Left colon (tissue), 2 donors: ENCODE measurements at places on chromosomes 12 and 14. TPM values are rescaled to one million over a fixed set of nuclear protein-coding genes. Genes with fewer than 3 reads are reported as not detected.

GRCh38 chr12:109244073-109244472 is 65.0 kb downstream of the FOXN4 start:
- no peak for DNase-seq

DNA sequence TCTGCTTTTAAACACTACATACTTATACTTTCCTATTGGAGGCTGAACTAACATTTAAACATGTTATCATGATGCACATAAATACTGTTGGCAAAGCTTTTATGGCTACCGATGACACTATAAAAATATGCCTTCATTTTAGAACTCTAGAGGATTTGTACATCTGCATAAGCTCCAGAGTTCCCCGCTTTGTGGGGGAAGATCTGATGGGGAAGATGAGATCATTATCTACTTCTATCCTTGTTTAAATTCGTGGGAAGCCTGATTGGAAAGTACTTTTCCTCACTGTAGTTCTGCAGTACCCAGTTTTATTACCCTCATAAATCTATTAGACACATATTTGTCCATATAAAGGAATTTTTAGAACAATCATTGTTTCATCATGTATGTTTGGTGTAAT is 299.6 kb upstream of the ATP2B1 start:
- DNase-seq: no peak

DNA sequence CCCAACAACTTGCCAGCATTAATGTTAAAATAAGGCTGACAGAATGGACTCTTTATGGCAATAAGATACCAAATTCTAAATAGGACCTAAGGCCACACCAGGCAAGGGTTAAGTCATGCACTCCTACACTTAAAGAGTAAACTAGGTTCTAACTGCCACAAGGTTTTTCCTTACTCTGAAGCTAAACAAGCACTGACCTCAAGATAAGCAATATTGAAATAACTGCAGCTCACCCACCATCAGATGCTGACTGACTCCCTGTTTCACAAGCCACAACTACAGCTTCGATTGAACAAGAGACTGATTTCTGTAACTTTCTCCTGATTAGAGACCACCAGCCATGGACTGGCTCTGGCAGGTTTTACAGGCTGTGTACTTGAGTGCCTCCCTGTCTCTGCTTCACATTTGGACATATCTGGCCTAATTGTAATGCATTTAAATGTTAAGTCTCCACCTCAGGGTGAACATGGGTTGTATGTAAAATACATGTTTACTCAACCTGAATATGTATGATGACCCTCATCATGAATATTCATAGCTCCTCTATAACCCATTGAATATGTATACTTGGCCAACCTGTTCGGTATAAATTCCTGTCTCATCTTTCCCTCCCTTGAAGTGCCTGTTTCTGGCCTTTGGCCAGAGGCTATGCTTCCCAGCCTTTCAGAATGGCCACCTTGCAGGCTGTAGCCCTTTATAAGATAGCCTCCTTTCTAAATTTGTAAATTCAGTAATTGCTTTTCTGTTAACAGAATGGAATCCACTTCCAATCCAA is 70.5 kb upstream of the DAAM1 start:
- DNase-seq: no peak

GRCh38 chr14:102591372-102591943 is 991 bp upstream of the RCOR1 start:
- peak; percentile 55 for DNase-seq

GRCh38 chr14:89215531-89215930 is 201.5 kb downstream of the FOXN3 start:
- DNase-seq: no peak

DNA sequence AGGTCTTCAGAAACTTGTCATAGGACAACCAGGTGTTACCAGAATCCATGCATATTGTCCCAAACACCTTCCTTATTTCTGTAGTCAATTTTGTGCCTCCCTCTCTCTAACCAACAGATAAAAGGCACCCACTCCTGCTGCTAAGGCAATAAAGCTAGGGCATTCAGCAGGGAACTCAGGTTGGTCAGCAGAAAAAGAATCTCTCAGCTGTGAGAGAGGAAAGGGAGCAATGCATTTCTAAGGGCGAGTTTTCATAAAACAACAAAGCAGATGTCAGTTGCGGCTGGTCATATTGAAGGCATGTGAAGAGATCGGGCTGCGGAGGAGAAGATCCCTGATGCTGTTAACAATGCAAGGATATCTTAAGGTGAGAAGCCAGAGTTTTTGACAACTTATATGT is 7.4 kb upstream of the POU6F1 start:
- no peak for DNase-seq

GRCh38 chr12:132559652-132560363 is 50.6 kb downstream of the LRCOL1 start:
- peak; percentile 66 for DNase-seq

Gene TMEM121
- 0.37 TPM for total RNA-seq

GRCh38 chr12:51335931-51336330 is 10.5 kb downstream of the CELA1 start:
- DNase-seq: no peak

DNA sequence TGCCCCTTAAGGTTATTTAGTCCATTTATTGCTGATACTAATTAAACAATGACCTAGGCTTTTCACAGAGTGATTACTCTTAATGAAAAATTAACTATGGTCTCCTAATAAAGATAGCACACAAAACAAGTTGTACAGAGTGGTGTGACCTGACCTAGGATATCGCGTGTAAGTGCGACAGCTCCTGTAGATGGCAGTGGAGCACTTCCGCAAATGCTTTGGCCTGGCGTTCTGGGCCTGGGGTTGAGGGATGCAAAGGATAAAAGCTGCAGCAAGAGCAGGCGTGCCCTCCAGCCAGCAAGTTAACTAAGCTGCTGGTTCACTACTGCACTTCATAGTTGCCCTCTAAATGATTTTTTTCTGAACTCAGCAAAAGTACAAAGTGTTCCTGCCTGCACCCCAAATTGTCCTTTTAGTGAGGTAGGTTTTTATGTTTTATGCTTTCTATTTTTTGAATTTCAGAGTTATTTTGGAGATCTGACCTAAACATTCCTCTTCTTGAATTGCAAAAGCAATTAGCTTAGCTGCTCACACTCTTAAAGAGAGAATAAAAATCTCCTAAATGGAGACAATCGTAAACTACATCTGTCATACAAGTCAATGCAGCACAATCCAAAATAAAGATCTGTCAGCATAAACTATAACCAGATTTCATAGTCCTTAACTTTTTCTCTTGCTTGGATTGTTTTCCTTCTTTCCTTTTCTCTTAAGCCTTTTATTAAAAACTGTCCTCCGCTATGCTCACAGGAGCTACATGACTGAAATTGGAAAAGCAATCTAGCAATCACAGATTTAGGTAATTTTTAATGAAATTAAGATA is 379.6 kb downstream of the LRIG3 start:
- DNase-seq: peak; percentile 62

Gene AQP6
- total RNA-seq: not detected

Gene ARHGDIB
- 38.5 TPM for total RNA-seq

Gene VRTN
- not detected for total RNA-seq

GRCh38 chr12:1117970-1118563 is 127.0 kb downstream of the ERC1 start:
- DNase-seq: peak; percentile 43

Gene HCAR2
- total RNA-seq: 0.49 TPM

DNA sequence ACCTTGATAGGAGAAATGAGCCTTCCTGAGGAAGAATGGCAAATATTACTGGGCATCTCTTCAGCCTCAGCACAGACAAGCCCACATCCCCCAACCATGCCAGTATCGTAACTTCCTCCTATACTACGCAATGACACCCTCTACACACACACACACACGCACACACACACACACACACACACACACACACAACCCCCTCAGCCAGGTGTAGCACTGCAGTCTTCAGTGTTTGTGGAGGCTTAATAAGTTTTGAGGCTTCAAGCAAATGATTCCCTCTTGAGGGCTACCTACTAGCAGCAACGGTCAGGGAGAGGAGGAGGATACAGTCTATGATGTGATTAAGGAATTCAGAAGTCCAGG is 1.6 kb downstream of the DGKA start:
- DNase-seq: peak; percentile 52

Gene BATF
- 0.67 TPM for total RNA-seq

DNA sequence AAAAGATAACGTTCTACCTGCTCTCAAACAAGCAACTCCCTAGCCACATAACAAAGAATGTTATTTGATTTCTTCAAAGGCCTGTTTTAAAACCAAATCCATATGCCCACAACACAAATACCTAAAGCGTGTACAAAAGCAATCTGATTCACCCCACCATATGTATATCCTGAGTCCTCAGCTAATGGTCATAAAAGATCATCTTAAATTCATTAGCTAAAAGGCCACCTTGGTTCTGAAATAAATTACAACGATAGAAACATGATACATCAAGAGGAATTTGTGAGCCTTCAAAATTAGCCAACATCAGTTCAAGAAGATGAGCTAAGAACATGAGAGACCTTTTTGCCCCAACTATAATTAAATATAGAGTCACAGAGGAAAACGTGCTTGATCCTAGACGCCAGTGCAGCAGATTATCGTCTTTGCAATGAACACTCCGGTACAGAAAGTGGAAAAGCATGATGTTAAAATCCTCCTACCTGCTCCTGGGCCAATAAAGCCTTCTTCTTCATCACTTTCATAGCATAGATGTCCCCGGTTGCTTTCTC is 20.0 kb downstream of the CIT start:
- DNase-seq: no peak

DNA sequence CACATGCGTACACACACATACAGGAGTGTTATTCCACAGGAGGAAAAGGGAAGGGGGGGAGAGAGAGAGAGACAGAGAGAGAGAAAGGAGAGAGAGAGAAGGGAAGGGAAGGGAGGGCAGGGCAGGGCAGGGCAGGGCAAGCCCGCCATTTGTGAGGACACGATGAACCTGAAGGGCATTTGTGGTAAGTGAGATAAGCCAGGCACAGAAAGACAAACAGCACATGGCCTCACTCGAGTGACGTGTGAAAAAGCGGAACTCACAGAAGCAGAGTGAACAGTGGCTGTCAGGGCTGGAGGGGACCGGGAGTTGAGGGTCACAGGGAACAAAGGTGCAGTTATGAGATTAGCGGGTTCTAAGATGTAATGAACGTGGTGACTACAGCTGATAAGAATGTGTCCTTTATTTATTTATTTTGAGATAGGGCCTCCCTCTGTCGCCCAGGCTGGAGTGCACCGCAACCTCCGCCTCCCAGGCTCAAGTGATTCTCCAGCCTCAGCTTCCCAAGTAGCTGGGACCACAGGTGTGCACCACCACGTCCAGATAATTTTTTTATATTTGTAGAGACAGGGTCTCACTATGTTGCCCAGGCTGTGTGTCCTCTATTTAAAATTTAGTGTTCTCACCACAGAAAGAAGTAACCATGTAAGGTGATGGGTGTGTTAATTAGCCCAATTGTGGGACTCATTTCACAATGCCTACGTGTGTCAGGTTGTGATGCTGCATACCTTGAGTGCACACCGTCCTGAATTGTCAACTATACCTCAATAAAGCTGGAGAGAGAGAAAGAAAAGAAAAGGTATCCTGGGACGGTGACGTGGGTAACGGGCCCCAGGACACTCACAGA is 18.7 kb upstream of the FBRSL1 start:
- DNase-seq: no peak

DNA sequence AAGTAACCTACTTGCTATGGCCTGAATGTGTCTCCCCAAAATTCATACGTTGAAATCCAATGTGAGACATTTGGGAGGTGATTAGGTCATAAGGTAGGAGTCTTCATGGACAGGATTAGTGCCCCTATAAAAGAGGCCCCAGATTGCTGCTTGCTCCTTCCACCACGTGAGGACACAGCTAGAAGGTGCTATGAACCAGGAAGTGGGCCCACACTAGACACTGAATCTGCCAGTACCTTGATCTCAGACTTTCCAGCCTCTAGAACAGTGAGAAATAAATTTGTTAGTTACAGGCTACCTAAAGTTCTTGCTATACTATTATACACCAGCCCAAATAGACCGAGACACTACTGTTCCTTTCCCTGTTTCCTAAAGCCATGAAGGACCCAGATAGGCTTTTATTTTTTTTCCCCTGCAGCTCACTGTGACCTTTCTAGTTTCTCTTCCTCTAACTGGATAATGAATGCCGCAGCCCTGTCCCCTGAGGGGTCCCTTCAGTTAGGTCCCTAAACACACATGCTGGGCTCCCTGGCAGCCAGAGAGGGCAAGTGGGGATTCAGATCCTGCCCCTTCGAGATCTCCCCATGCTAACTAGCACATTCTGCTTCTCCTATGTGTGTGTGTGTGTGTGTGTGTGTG is 19.3 kb downstream of the SLC25A3 start:
- no peak for DNase-seq

Gene RNASE2
- not detected for total RNA-seq

Gene SPX
- total RNA-seq: not detected

DNA sequence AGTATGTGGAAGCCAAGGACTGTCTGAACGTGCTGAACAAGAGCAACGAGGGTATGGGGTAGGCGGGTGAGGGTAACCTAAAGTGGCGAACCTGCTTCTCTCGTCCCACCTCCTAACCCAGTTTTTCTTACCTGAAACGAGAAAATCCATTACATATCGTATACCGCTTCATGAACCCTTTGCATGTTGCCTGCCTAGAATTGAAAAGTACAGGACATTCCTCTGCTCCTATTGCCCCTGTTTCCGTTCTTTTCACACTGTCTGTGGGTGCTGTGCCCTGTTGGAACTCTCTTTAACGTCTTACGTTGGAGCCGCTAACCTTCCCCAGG is 513 bp downstream of the PFDN5 start:
- DNase-seq: no peak

- no peak for DNase-seq
These were observed 107.5 kb downstream of the DAD1 start for GRCh38 chr14:22481546-22481945.

GRCh38 chr12:104966677-104967076 is 8.6 kb upstream of the SLC41A2 start:
- DNase-seq: no peak

- no peak for DNase-seq
These were observed 395.2 kb upstream of the DCN start for GRCh38 chr12:91577586-91578539.

DNA sequence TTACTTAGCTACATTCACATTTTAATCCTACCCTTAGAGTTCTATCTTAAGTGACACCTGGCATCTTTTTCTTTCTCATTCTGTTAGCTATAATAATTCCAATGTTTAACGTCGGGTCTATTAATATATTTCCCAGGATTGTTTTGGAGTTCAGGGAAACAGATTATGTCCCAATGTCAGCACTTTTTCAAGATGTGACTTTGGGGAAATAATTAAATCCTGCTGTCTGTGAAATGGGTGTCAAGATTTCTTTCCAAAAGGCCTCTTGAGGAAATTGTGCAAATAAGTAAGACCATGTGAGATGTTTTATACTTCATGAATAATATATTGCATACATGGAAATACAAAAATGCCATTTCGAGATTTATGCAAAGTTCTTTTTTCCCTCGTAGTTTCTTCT is 887.6 kb upstream of the SEL1L start:
- DNase-seq: no peak

DNA sequence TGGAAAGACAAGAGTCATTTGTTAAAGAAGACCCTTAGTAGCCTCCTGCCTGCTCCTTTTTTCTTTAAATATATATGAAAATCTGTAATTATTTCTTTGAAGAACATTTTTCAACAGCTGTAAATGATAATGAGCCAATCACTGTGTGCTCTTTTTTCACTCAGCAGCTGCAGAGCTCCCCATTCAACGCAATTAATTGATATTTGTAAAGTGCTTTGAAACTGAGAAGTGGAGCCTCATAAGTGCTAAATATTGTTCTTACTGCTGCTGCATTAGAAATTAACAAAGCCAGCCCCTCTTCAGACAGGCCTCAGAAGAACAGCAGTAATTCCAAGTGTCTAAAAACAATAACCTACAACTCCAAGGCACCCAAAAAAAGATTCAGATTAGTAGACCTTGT is 224.3 kb downstream of the GXYLT1 start:
- DNase-seq: no peak

GRCh38 chr12:56808954-56809353 is 45.8 kb downstream of the HSD17B6 start:
- DNase-seq: no peak

- DNase-seq: no peak
These were observed 18.2 kb downstream of the VASH1 start for GRCh38 chr14:76779221-76780057.
